ENCODE measurements at places on chromosomes 11 and 22.

DNA sequence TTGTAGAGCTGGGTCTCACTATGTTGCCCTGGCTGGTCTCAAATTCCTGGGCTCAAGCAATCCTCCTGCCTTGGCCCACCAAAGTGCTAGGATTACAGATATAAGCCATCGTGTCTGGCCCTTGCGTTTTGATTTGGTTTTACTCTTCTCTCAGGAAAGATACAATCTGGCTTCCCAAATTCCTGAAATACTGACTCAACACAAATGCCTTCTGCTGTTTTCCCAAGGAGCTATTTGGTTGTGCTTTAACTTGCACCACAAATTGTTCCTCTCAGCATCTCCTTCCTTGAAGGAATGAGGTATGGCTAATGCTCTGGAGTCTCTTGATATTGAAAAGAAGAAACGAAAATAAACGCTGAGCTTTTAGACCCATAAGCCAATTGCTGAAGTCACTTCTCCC lies 110.0 kb upstream of the PAX6 start:
- DNase-seq: no peak

GRCh38 chr11:131598305-131598704 lies 227.9 kb downstream of the NTM start:
- no peak for DNase-seq

- no peak for DNase-seq
Observed at GRCh38 chr11:8032122-8032521, 45.0 kb downstream of the EIF3F start.

DNA sequence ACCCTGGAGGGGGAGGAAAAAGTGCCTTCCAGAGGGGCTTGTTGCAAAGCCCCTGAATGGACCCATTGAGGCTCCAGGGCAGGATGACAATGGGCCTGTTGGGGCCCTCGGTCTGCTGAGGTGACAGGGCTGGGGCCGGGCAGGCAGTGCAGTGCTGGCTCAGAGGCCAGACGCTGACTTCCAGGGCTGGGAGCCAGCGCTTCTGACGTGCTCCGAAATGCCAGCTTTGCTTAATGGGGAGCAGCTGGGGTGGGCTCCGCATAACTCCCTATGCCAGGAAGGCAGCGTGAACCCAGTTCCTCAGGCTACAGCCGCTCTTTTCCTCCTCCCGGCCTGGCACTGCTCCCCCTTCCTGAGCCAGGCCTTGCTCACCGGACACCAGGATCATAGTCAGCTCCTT lies 17.7 kb downstream of the NAV2 start:
- no peak for DNase-seq

- no peak for DNase-seq
Observed at GRCh38 chr11:61959114-61959513, 8.3 kb downstream of the FTH1 start.

DNA sequence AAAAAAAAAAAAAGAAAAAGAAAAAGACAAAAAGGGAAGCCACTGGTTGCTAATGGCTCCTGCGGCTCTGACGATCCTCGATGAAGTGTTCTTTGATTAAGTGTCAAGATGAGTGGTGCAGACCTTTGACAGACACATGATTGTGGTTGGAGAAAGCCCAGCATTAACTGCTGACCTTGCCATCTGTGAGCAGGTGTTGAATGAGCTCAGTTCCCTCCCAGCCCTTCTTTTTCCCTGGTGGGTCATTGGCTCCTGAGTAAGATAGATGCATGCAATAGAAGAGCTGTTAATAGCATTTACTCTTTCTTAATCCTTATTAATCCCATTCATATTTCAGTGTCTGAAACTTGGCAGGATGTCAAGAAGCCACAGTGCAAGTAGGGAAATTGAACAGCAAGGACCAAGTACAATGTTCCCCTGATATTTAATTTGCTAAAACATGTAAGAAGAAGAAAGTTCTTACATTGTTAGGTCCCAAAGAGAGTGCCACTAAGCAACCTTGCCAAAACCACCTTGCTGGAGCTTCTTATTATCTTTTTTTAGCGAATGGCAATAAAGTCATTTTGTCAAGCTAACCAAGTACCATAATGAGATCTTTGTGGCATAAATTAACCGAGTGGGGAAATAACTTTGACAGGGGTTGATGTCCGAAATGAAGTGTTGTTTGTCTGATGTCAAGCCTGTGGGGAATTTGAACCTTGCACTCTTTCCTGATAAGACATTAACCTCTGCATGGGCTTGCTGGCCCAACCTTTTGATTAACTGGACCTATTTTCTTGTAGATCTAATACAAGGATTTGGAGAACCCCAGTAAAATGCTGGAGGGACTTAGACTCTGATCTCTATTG lies 113.7 kb downstream of the PTPRJ start:
- no peak for DNase-seq

DNA sequence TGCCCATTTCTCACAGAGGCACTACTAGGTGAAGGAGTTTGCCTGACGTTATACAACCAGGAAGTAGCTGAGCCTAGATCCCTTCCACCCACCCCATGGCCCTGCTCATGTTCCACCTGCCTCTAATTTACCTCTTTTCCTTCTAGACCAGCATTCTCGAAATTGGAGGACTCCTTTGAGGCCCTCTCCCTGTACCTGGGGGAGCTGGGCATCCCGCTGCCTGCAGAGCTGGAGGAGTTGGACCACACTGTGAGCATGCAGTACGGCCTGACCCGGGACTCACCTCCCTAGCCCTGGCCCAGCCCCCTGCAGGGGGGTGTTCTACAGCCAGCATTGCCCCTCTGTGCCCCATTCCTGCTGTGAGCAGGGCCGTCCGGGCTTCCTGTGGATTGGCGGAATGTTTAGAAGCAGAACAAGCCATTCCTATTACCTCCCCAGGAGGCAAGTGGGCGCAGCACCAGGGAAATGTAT lies 14.1 kb downstream of the PIK3IP1 start:
- no peak for DNase-seq

DNA sequence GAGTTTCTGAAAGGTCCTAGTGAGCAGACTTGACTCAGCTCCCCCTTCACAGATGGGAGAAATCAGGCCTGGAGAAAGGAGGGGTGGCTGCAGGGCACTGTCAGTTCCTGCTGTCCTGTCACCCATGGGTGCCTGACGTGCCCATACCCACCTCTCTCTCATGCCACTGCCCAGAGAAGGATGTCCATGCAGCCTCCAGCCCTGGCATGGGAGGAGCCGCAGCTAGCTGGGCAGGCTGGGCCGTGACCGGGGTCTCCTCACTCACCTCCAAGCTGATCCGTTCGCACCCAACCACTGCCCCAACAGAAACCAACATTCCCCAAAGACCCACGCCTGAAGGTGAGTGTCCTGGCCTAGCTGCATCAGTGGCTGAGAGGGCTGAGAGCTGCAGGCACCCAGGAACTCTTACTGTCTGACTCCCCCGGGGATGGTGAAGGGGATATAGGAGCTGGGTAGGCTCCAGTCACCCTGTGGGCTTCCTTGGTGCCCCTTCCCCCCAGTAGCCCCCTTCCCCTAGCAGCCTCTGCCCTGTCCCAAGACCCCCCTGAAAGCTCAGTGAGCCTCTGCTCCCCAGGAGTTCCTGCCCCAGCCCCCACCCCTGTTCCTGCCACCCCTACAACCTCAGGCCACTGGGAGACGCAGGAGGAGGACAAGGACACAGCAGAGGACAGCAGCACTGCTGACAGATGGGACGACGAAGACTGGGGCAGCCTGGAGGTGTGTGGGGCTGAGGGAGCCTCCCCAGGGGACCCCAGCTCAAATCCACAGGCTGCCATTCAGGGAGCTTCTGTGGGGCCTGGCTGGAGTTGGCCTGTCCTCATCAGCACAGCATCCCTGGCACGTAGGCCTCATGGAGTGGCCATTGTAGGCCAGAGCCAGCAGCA lies 11.8 kb downstream of the SCYL1 start:
- DNase-seq: no peak

DNA sequence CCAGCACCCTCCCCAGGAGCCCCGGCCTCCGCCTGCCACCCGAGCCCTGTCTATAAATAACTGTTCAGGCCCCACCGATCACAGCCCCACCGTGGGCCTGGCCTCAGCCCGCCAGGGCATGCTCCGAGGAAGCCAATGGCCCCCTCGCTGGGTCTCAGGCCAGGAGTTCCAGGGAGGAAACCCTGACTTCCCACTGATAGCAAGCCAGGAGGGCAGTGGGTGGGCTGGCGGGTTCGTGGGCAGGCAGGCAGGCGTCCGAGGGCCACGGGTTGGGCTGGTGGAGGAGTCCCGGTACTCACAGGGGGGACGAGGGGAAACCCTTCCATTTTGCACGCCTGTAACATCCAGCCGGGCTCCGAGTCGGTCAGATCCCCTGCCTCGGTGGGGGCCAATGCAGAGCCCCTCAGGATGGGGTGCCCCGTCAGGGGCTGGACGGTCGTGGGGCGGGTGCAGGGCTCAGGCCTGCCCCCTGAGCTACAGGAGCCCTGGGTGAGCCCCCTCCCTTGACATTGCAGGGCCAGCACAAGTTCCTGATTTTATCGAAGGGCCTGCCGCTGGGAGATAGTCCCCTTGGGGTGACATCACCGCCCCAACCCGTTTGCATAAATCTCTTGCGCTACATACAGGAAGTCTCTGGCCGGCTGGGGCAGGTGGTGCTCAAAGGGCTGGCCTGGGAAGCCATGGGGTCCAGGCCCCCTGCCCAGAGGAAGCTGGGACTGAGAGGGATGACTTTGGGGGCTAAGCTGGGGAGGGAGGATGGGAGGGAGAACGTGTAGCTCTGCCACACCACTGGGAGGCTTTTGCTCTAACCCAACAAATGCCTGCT lies at the start of gene SPI1:
Gene SPI1 (minus strand): TSS at position 538 of the 826 bp plus-strand sequence. CDS start 194 bp downstream, at position 344.
- no peak for DNase-seq

- DNase-seq: no peak
Observed at GRCh38 chr11:76620489-76620888, 50.1 kb downstream of the LRRC32 start.

DNA sequence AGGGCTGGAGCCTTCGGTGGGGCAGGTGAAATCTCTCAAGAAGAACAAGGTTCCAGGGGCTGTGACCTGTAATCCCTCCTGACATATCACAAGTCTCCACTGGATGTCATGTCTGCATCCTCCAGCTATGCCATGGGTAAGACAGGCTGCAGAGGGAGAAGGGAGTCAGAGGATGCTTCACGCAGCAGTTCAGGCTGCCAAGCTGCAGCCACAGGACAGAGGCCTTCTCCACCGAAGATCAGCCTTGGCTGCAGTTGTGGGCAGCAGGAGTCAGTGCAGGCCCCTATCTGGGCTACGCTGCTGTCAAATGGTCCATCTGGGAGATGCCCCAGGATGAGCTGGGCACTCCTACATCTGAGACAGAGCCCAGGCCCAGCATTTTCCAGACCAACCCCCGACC lies 25.0 kb downstream of the DKK3 start:
- no peak for DNase-seq

- no peak for DNase-seq
Observed at GRCh38 chr22:28406246-28406645, 273.4 kb downstream of the TTC28 start.

DNA sequence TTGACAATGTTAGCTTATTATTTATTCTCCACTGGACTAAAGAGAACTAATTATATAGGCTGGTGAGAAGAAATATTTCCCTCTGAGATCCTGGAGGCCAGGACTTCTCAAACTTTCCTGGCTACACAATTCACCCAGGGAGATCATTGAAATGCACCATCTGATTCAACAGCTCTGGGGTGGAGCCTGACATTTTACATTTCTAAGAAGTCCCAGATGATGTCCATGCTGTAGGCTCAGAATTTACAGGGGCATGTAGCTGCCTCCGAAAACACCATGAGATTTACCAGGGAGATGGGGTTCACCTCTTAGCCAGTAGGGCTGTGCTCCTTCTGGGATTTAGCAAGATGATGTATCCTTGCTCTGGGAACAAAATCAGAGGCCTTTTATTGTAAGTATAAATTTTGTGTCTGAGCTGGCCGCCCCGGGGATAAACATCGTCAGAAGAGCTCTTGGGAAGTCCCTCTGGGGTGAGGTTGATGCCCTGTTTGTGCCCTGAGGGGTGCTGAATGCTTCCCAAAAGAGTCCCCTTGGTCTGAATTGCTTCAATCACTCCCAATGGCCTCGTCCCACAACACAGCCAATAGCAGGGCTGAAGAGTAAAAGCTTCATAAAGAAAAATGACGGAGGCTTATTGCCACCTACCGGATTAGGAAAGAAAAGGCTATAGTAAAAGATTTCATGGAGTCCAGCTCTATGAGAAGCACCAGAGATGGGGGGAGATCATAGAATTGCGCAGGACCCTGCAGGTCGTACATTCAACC lies 33.4 kb upstream of the API5 start:
- DNase-seq: no peak

GRCh38 chr11:3977078-3977477 lies 117.5 kb upstream of the RRM1 start:
- no peak for DNase-seq

- no peak for DNase-seq
Observed at GRCh38 chr11:126281666-126282175, 1.2 kb upstream of the TIRAP start.

- peak; percentile 4 for DNase-seq
Observed at GRCh38 chr11:78465169-78465942, 47.7 kb upstream of the GAB2 start.

DNA sequence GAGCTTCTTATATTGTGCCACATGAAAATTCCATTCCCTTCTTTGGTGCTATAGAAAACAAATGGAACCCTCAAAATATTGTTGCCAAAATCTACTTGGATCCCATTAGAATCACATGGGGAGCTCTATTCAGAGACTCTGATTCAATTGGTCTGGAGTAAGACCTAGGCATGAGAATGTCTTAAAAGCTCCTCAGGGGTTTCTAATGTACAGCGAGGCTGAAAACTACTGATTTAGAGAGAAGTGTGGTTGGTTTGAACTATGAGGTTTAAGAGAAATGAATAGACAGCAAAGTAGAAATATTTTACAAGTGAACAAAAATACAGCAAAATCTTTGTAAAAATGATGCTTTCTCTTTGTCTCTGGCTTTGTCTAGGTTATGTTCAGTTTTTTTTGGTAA lies 514.7 kb downstream of the CNTN5 start:
- no peak for DNase-seq

GRCh38 chr11:63915961-63916836 lies 765 bp downstream of the RCOR2 start:
- peak; percentile 40 for DNase-seq

- DNase-seq: no peak
Observed at GRCh38 chr22:23370251-23370650, 189.9 kb downstream of the BCR start.

DNA sequence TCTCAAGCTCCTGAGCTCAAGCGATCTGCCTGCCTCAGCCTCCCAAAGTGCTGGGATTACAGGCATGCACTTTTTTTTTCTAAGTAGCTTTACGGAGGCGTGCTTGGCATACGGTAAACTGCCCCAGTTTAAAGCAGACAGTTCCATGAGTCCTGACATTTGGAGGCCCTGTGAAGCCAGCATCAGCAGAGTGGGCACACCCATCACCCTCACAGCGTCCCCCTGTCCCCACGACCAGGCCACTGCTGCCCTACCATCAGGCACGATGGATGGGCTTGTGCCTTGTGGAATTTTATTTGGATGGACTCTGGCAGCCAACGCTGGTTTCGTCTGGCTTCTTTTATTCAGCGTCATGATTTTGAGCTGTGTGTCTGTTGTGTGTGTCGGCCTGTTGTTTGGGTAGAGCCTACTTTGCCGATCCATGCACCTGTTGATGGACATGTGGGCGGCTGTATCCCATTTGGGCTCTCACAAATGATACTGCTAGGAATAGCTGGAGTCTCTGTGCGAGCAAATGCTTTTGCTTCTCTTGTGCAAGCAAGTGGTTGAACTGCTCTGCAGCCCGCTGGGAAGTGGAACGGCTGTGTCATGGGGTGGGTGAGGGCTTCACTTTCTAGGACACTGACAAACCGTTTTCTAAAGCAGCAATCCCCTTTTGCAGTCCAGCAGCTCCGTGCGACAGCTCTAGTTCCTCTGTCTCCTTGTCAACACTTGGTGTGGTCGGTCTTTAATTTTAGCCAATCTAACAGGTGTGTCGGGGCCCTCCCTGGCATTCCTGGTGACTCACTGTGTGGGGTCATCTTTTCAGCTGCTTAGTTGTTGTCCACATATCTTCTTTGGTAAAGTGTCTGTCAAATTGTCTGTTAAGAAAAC lies 23.8 kb downstream of the KCNQ1 start:
- no peak for DNase-seq

- no peak for DNase-seq
Observed at GRCh38 chr11:107969219-107969618, 39.5 kb upstream of the CUL5 start.
